ENCODE measurements at places on chromosomes 7 and 10.

DNA sequence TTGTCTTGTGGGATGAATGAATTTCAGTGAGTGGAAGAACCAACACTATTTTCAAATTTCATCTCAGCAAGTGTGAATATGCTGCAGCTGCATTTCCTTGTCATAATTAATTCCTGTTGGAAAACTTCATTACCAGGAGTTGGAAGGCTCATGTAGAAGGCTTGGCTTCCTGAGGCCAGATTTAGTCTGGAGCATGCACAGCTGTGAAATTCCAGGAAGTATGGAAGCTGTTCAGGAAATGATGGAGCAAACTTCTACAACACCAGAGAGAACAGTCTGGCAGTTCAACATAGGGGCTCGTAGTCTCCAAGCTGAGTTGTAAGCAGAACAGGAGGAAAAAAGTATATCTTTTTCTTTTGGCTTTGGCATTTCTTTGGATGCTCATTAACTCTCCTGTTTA is 1439.9 kb upstream of the CELF2 start:
- no peak for DNase-seq

DNA sequence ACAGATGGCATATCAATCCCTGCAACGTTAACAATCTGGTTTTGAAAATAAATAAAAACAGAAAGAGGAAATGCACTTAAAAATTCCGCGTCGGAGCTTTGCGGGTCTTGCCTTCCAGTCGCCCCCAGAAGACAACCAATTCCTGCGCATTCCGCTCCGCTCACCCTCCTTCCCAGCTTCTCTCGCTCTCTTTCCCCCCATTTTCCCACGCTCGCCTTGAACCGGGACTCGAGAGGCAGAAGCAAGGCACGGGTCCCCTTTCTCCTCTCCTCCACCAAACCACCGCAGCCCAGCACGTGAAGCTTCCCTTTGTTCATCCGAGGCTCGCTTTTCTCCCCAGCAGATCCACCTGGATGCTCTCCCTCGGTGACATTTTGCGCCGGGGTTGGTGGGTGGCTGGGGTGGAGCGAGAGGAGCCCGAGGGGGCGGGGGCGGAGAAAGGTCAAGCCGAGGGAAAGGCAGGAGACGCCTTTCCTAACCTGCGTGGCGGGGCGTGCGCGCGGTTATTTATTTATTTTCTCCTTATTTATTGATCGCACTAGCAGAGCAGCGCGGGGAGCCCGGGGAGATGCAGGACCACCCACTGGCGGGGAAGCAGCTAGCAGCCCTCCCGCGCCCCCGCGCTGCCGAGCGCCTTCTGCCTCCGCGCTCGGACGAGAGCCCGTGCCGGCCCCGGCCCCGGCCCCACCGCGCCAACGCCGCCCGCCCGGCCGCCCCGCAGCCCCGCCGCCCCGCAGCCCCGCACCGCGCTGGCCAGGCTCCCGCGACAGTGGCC is at the start of gene KCND2:
Gene KCND2 (plus strand): TSS at position 475 of the 775 bp plus-strand sequence.
- DNase-seq = no peak

DNA sequence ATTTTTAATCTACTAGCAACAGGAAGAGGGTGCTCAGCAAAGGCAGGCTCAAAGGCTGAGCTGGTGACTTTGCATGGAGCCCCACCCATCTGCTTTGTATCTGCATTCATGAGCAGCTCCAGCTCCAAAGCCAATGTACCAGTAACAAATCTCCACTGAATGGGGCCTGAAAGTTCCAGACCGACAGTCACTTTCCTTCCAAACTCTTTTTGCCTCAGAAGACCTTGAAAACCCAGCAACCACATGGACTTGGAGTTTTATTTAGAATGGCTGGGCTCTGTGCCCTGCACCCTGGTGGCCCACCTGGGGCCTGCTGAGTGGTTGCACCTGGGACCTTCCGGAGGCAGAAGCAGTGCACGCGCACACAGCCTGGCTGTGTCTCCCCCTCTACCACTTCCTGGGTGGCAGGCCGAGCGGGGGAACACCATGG is 195.0 kb upstream of the PLXNA4 start:
- DNase-seq = no peak

GRCh38 chr7:69871886-69872569 is 273.8 kb downstream of the AUTS2 start:
- no peak for DNase-seq

DNA sequence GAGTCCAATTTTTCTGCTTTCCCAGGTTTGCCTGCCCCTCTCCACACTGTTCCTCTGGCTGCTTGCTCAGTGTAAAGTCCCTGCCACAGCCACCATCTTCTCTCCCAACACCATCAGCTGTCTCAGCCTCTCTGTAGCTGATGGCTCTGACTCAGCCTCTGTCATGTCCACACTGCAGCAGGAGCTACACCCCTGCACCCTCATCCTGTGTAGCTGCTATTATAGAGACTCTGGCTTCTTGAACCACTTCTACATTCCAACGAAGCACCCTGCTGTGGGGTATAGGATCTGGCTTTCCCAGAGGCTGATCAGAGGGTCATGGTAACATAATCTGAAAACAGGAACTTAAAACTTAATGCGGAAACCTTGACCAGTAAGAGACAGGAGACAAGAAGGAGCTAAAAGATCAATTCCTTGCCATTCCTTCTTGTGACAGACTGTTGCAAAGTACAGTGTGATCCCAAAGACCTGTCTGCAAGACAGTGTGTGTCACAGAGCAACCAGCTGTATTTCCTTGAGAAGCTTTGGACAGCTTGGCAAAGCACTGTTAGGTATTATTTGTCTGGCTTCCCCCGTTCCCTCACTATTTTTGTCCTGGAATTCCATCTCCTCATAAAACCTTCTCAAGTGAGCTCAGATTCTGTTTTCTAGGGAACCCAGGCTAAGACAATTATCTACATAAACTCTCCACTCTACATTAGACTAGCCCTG is 42.3 kb downstream of the NRCAM start:
- DNase-seq = no peak

DNA sequence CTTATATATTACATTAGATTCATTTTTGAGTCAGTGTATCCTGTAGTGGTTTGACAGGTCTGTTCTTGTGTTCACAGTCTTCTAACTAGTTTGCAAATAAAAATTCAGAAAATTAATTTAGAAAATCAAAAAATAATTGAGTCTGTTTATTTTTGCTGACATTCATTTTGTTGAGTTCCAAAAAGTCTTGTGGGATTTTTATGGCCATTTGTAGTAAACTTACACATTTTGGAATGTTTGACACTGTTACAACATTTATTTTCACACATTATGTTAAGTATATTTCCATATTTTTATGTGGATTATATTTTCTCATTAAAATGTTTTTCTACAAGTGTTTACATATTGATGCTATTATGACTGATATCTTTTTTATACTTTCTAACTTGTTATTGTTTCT is 16.4 kb downstream of the RABGEF1 start:
- no peak for DNase-seq

Measured in activated CD4-positive, alpha-beta memory T cell treated with anti-CD3 and anti-CD28 coated beads, Interleukin-2, amount 10 ng/mL, durations not matched to agents 7 days and 5 days (primary cell).